ENCODE measurements at places on chromosomes 7 and 10. TPM values are rescaled to one million over a fixed set of nuclear protein-coding genes. Genes with fewer than 3 reads are reported as not detected.

ZNF12 gene
- total RNA-seq, result 28.4 TPM

AKR1D1 gene
- total RNA-seq, result not detected

CNPY4 gene
- total RNA-seq, result 15.2 TPM

CYP3A4 gene
- total RNA-seq, result not detected

SCART1 gene
- 2.5 TPM for total RNA-seq

SPDYE8 gene
- not detected for total RNA-seq

PITX3 gene
- total RNA-seq, result not detected

SNCG gene
- 8.9 TPM for total RNA-seq

LGI1 gene
- 9.6 TPM for total RNA-seq

TET1 gene
- total RNA-seq, result 41.6 TPM

CDC14C gene
- not detected for total RNA-seq

GSAP gene
- 14.2 TPM for total RNA-seq

TAS2R41 gene
- total RNA-seq, result not detected

RBM20 gene
- 0.91 TPM for total RNA-seq

NKX1-2 gene
- total RNA-seq, result 0.54 TPM

CHAT gene
- total RNA-seq, result 7.4 TPM

CCNJ gene
- total RNA-seq, result 21.2 TPM

CALCR gene
- 0.45 TPM for total RNA-seq

INMT gene
- 0.73 TPM for total RNA-seq

IKZF1 gene
- 2.4 TPM for total RNA-seq

NODAL gene
- 1.00 TPM for total RNA-seq

Measured in cerebellum (tissue), 4 donors.